K562 (cell line): ENCODE measurements at places on chromosomes 3 and 15. TPM values are rescaled to one million over a fixed set of nuclear protein-coding genes. Genes with fewer than 3 reads are reported as not detected.

GRCh38 chr3:169613053-169613803 lies 50.3 kb downstream of the MECOM start:
- H3K4me3 ChIP-seq, result no peak overlapping the region
- peaks cover 5% of the 10 kb centered on the region for H3K27me3 ChIP-seq
- H3K4me1 ChIP-seq, result no peaks in the 10 kb centered on the region

DNA sequence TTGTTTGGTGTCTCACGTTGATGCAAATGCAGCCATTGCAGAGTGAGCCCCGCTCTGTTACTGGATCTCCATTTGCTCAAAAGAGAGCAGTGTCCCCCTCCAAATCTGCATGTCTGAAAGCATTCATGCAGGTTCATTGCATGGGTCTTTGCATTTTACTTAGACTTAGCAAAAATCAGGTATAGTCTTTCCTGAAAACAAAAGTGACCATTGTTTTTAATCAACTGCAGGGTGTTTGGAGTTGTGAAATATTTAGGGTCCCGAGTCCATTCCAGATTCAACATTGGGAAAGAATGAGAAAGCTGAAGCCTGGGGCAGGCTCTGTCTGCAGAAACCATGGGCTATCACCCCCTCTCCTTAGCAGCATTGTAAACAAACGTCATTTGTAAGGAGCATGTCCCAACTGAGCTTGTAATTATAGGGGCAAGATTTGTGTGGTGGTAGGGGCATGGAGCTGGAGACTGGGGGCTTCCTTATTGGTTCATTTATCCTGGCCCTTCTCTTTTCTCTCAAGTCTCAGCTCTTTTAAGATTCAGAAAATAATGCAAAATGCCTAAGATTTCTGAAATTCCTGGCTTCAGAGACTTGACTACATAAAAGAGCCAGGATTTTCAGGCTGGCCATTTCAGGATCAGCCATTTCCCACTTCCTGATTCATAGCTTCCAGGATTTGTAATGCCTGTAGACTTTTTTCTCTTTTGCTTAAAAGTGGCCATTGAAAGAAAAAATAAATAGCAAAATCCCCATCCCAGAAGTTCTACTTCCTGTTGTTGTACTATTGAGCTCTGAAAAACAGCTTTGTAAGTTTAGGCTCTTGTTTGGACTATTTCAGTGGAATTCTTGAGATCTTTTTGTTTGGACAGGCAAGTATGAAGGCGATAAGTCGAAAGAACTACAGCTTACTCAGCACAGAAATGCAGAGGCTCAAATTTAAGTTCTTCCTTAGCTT lies 23.0 kb downstream of the IGF1R start:
- no peak overlapping the region for H3K4me3 ChIP-seq
- DNase-seq, result no peak
- peaks cover 27% of the 10 kb centered on the region for H3K27me3 ChIP-seq
- H3K4me1 ChIP-seq, result no peaks in the 10 kb centered on the region
- H3K36me3 ChIP-seq, result no peaks in the 10 kb centered on the region

- peaks cover 39% of the 10 kb centered on the region for H3K4me1 ChIP-seq
- no peak overlapping the region for H3K4me3 ChIP-seq
- H3K36me3 ChIP-seq, result peaks cover 4% of the 10 kb centered on the region; the same call in 2 of the 3 replicates
- H3K27ac ChIP-seq, result peak overlapping the region; percentile 99
- no peaks in the 10 kb centered on the region for H3K27me3 ChIP-seq
Observed at GRCh38 chr3:129460155-129460554, 20.1 kb downstream of the IFT122 start.

DNA sequence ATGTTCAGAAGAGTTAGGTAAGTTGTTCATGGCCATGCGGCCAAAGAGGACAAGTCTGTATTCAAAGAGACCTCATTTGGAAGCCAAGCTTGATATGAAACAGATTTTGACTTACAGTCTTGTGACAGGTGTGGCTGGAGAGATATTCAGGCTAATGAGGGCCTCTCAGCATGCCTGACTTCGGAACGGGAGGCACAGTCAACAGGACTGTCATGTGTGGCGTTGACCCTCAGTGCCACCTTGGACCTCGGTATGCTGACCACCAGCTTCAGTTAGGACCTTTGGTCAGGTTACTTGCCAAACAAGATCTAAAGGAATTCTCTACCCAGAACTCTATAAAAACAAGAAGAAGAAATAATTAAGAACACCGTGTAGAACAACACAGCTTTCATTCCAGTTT lies 124.1 kb downstream of the CHST2 start:
- H3K4me3 ChIP-seq, result no peak overlapping the region
- no peak for DNase-seq
- H3K4me1 ChIP-seq, result no peaks in the 10 kb centered on the region; the same call in 2 of the 3 replicates
- H3K27ac ChIP-seq, result no peak overlapping the region

The NR2C2 gene
- 32.9 and 33.0 TPM in 2 replicates for total RNA-seq

The CHRFAM7A gene
- not detected in 2 replicates for total RNA-seq

The ARPP21 gene
- not detected in 2 replicates for total RNA-seq

The C3orf85 gene
- total RNA-seq, result not detected in 2 replicates

The CPLX3 gene
- not detected in 2 replicates for total RNA-seq
